ENCODE measurements at places on chromosomes 16 and 17. TPM values are rescaled to one million over a fixed set of nuclear protein-coding genes. Genes with fewer than 3 reads are reported as not detected.

FBXO39 gene
- total RNA-seq: 0.67 TPM

- H3K4me1 ChIP-seq: no peaks in the 10 kb centered on the region
- H3K27ac ChIP-seq: no peak overlapping the region
- H3K36me3 ChIP-seq: no peaks in the 10 kb centered on the region
- DNase-seq: no peak
Measured at GRCh38 chr16:46774743-46775177, 26.6 kb upstream of the MYLK3 start.

- H3K4me1 ChIP-seq: peaks cover 4% of the 10 kb centered on the region
- peak overlapping the region; percentile 84 for H3K4me3 ChIP-seq
- H3K27me3 ChIP-seq: no peaks in the 10 kb centered on the region
Measured at GRCh38 chr17:60525328-60525684, 736 bp downstream of the APPBP2 start.

- H3K36me3 ChIP-seq: peaks cover 7% of the 10 kb centered on the region
- no peak overlapping the region for H3K27ac ChIP-seq
- H3K27me3 ChIP-seq: no peaks in the 10 kb centered on the region
Measured at GRCh38 chr16:68155425-68155824, 70.3 kb downstream of the NFATC3 start.

GRCh38 chr17:80477647-80478478 is 1.5 kb upstream of the NPTX1 start:
- H3K27me3 ChIP-seq: peaks cover 7% of the 10 kb centered on the region
- no peaks in the 10 kb centered on the region for H3K36me3 ChIP-seq
- no peak overlapping the region for H3K4me3 ChIP-seq
- DNase-seq: no peak
- peaks cover 24% of the 10 kb centered on the region for H3K4me1 ChIP-seq
- no peak overlapping the region for H3K27ac ChIP-seq

- no peak overlapping the region for H3K4me3 ChIP-seq
- peaks cover 1% of the 10 kb centered on the region for H3K36me3 ChIP-seq
- no peaks in the 10 kb centered on the region for H3K27me3 ChIP-seq
- DNase-seq: no peak
Measured at GRCh38 chr17:72967977-72968585, 124.4 kb downstream of the SLC39A11 start.

GRCh38 chr16:88655053-88655732 is 4.3 kb upstream of the CYBA start:
- no peak for DNase-seq
- no peak overlapping the region for H3K27ac ChIP-seq
- no peaks in the 10 kb centered on the region for H3K27me3 ChIP-seq
- H3K36me3 ChIP-seq: peaks cover 9% of the 10 kb centered on the region

- H3K27ac ChIP-seq: peak within 1 kb of the TSS; percentile 87
- H3K27me3 ChIP-seq: no peaks in the 10 kb centered on the region
- H3K36me3 ChIP-seq: no peaks in the 10 kb centered on the region
- no peak for DNase-seq
- H3K4me1 ChIP-seq: peaks cover 6% of the 10 kb centered on the region
- peak within 1 kb of the TSS; percentile 9 for H3K4me3 ChIP-seq
Measured at GRCh38 chr17:79023886-79024771, at the start of gene C1QTNF1. Gene C1QTNF1, plus strand, starts transcription at chr17:79024169. Its CDS starts 19,800 bp downstream, at chr17:79043969.

DNA sequence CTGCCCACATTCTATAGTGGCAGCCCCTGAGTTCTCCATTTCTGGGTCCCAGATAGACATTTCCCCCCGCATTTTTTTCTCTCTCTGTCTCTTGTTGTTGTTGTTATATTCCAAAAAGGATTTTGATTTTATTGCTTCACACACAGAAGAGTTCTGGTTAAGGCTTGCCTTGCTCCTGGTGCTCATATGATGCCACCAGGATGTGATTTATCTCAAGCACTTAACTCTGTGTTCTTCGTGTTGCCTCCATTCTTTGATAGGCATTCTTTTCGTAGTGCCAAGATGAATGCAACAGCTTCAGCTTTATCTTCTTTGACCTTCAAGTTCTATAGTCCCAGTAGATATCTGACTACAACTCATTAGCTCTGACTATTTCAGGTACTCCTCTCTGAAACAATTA is 9.1 kb downstream of the ITGA3 start:
- H3K27me3 ChIP-seq: no peaks in the 10 kb centered on the region
- no peaks in the 10 kb centered on the region for H3K4me1 ChIP-seq
- H3K36me3 ChIP-seq: no peaks in the 10 kb centered on the region
- no peak for DNase-seq

- peaks cover 10% of the 10 kb centered on the region for H3K4me1 ChIP-seq
- H3K27me3 ChIP-seq: no peaks in the 10 kb centered on the region
- no peaks in the 10 kb centered on the region for H3K36me3 ChIP-seq
- no peak for DNase-seq
- H3K27ac ChIP-seq: no peak overlapping the region
Measured at GRCh38 chr17:42243493-42243982, 32.7 kb downstream of the STAT5B start.

DNA sequence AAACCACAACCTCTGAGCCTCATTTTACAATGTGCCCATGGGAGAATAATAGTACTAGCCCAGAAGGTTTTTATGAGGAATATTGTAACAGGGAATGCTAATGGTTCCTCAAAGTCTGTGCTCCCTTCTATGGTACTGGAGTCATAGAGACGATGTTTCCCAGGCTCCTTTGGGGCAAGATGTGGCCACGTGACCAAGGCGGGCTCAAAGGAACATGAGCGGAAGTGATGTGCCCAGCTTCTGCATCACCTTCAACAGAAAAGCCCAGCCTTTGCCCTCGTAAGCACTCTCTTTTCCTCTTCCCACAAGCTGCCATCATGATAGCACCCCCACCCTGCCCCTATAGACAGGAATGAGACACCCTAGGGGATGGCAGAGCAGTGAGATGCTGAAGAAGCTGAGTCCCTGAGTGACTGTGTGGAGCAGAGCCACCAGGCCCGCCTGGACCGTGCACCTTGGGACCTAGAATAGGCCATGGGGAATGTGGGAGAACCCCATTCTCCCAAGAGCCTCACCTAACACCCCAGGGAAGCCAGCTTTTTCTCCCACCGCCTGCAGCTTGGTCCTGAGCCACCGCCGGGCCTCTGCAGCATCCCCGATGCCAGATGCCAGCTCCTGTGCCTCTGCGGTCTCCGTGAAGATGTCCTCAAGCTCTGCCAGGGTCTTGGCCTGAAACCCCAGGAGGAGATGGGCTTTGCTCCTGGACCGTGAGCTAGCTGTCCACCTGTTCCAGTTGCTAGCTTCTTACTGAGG is 22.2 kb upstream of the PIK3R6 start:
- no peaks in the 10 kb centered on the region for H3K4me1 ChIP-seq
- H3K27ac ChIP-seq: no peak overlapping the region
- H3K36me3 ChIP-seq: no peaks in the 10 kb centered on the region

GRCh38 chr17:76107509-76107908 is 3.9 kb upstream of the EXOC7 start:
- no peaks in the 10 kb centered on the region for H3K27me3 ChIP-seq
- H3K4me3 ChIP-seq: no peak overlapping the region
- H3K27ac ChIP-seq: no peak overlapping the region
- H3K36me3 ChIP-seq: no peaks in the 10 kb centered on the region

Measured in liver (tissue), 10 donors.